ENCODE measurements at places on chromosomes 2 and 18.

GRCh38 chr2:231554748-231555545 is 24.7 kb upstream of the NMUR1 start:
- DNase-seq, result no peak

DNA sequence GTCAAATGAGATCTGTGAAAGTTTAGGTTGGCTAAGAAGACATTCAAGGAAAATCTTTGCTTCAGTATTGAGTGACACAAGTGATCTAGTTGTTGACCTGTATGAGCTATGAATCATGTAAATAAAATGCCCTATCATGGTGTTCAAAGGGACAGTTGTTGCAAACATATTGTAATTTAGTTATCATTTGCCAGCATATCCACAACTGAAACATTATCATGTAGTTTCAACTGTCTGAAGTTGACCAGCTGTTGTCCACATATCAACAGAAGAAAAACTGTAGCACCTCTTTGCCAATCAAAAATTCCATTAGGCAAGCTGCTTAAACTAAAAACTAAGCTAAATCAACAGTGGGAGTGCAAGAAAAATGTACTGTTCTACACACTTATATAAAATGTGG is 527.1 kb upstream of the NRXN1 start:
- DNase-seq, result no peak

- no peak for DNase-seq
Observed at GRCh38 chr18:24734058-24734457, 273.6 kb downstream of the HRH4 start.

DNA sequence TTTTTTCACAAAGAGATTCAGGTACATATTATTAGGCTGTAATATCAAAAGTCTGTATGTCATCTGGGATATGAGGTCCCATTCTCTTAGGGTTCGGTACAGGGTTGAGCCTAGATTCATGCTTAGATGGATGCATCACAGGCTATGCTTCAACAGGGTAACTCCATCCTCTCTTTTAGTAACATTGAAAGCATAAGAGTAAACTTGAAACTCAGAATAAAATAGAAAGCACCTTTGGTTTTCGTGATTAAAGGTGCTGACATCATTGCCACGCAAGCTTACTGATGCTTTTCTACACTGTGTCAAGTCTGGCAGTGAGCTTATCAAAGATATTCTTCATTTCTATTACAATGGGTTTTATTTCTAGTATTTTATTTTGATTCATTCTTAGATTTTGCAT is 419.1 kb upstream of the DSEL start:
- DNase-seq, result no peak

DNA sequence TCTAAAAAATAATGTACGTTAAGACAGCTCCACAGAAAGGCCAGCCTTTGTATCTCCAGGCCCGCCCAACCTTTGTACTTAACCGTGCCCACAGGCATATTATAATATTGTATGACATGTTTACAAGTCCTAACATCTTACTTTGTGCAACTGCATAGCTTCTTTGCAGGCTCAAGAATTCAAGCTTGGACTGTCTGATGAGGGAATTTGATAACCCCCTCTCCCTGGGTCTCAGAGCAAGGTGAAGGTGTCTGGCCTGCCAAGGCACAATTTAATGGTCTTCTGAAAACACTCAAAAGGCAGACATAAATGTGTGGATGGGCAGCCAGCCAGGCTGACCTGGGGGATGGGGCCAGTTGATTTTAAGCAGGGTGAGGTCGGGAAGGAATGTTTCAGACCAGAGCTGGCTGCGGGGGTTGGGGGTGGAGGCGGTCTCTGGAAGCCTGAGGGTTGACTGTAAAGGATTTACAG is 732.7 kb upstream of the FANCL start:
- no peak for DNase-seq

DNA sequence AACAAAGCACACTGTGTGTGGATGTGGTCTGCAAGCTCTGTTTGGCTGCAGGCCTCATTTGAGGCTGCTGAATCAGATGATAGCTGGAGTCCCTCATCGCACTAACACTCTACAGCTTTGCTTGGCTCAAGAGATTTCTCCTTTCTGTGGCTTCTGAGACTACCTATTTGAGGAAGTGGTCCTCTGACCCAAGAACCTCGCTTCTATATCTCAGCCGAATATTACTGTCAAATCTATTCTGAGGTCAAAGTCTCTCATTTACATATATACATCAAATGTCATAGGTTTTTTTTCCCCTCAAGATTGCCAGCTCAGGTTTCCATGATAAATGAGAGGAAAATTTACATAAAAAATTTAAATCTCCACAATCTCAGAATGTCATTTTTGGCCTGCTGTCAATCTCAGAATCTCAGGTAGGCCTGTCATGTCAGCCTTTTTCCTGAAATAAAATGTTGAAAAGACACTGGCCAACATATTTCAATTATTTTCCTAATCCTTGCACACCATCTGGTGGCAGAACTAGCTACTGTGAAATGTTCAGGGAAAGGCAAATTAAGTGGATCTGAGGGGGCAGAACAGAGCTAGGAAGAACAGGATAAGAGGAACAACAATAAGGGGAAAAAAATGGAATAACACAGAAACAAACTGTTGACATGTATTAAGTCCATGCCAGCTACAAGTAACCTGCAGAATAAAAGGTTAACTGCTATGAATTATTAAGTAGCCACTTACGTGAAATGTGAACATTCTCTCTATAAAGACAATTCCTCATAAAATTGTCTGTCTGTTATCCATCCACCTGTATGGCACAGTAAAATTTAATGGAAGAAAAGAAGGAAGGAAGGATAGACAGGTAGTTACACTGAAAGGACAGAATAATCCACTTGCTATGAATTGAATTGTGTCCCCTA is 39.3 kb downstream of the AP1S3 start:
- peak; percentile 34 for DNase-seq

- peak; percentile 43 for DNase-seq
Observed at GRCh38 chr2:8682719-8683667, 1.1 kb downstream of the ID2 start.

DNA sequence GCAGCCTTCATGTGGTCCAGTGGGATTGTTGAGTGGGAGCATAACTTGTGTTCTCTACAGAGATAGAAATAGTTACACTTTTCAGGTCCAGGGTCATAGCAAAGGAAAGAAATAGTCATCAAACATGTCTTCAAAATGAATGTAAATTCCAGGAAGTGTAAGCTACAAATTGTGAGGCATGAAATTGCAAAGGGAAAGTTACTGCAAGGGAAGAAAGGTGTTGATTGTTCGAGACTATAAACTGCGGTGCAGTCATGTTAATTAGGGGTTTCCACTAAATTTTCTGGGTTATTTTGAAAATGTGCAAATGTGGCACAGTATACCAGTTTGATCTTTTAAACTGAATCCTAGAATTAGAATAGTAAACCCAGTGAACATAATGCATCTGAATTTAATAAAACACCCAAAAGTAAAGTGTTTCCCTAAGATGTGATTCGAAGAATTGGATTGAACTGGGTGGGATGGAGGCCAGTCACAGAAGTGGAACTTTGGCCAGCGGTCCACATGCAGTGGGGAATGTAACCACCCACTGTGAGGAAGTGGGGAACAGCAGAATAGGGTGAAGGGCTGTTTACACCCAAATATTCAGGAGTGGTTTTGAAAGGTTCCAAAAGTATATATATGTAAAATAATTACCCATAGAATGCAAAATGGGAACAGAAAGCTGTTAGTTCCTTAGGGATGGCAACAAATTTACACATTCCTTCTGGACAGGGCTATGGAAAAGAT is 126.5 kb upstream of the CCDC68 start:
- no peak for DNase-seq

DNA sequence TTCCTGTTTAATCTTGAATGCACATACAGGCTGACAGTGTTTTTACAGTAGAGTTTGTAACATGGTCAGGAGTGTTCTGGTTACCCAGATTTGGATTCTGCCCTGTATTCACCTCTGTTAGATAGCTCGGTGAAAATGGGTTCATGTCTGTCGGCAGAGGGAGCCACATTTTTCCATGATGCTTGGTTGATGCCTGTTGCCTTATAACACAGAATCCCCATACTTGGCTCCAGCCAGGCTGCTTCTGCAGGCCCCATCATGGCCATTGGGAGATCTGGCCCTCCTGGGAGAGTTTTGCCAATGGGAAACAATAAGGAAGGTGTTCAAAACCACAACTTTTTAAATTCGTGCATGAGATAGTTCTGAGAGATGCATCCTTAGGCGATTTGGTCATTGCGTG is 78.1 kb downstream of the WDSUB1 start:
- DNase-seq, result no peak

GRCh38 chr2:136015699-136016098 is 30.3 kb upstream of the DARS1 start:
- DNase-seq, result no peak

- DNase-seq, result no peak
Observed at GRCh38 chr18:74682141-74682990, 84.7 kb downstream of the ZNF407 start.

- no peak for DNase-seq
Observed at GRCh38 chr2:19643117-19643518, 258.7 kb downstream of the TTC32 start.

GRCh38 chr2:128513116-128513960 is 194.7 kb upstream of the HS6ST1 start:
- DNase-seq, result no peak

DNA sequence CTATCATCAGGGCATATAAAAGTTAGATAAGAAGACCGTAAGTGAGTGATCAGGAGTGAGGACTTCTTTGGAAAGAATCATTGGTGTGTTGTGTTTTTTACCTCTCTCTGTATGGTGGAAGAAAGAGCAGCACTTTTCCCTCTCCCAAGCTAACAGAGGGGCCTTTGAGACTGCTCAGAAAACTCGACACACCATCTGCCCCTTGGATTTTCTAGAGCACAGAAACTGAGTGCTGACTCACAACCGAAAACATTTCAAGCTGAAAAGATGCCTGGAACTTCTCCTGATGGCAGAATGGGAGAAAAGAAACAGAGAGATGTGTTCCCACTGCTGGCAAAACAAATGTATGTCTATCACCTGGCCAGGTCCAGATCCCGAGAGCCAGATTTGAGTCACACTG is 156.6 kb downstream of the DNAH7 start:
- DNase-seq, result no peak

- DNase-seq, result peak; percentile 51
Observed at GRCh38 chr18:42654556-42654955, 460.9 kb downstream of the RIT2 start.

GRCh38 chr2:222452422-222452950 is 28.1 kb downstream of the SGPP2 start:
- DNase-seq, result no peak

- peak; percentile 46 for DNase-seq
Observed at GRCh38 chr2:3780477-3781402, 77.4 kb downstream of the DCDC2C start.

- DNase-seq, result peak; percentile 89
Observed at GRCh38 chr2:67871686-67872412, 191.0 kb downstream of the C1D start.

DNA sequence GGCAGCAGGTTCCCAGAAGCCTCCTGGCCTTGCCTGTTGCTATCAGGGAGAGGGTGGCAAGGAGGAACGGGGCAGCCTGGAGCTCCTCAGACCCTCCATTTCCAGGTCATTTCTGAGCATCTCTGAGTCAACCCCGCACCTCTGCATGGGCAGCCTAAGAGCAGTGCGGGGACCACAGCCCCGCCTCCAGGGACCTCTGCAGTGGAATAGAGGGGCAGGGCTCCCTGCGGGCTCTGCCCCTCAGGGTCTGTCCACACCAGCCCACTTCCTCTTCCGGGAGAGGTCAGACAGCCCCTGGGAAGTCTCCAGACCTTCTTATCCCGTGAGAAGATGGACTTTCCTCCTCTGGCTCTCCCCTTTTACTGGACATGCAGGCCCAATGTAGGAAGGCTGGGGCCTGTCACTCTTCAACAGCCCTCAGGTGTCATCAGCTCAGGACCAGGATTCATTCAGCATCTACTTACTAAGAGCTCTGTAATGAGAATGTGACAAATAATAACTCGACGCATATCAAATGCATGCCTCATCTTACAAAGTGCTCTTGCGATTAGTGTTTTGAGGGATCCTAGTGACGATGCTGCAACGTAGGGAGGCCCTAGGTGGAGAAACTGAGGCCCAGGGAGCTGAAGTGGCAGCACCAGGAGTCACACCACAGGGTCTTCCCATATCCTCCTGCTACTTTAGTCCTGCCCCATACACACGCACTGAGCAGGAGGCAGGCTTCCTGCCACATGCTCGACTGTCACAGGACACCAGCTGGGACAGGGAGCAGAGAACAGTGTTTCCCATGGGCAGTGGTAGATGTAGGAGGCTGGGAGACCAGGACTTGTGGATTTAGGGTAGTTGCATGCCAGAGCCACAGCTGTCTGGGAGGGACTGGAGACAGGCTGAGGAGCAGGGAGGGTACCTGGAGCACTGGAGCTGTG is 28.0 kb downstream of the SH2D6 start:
- no peak for DNase-seq

DNA sequence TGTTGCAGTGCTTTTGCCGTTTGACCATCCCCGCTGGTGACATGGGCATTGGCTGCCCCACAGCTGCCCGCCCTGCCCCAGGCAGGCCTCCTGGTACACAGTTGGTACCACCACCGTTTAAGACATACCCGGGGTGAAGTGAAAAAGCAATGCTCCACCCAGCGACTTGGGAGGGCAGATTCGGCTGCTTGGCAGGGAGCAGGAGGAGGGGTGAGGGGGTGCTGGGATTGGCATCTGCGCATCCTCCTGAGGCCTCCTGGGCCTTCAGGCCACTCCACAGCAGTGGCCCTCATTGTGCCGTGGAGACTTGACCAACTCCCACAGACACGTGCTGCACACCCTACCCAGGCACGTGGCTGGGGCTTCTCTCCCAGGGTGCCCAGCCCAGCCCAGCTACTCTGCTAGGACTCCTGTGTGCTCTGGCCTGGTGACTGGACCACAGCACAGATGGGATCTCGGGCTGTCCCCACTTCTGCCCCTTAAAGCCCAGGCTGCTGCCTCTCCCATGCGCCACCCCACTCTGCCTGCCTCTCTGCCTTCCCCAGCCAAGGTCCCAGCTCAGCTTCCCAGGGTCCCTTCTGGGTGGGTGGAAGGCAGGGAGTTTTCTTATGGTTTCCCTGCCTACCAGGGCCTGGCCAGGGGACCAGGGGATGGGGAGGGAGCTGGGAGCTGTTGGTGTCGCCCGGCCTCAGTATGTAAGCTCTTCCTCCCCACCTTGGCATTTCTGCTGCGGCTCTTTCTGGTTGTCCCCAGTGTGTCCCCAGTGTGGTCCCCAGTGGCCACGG is 157.0 kb upstream of the HS6ST1 start:
- no peak for DNase-seq

Data from RCC 7860 (cell line).